ENCODE measurements at places on chromosomes 13 and 19.

DNA sequence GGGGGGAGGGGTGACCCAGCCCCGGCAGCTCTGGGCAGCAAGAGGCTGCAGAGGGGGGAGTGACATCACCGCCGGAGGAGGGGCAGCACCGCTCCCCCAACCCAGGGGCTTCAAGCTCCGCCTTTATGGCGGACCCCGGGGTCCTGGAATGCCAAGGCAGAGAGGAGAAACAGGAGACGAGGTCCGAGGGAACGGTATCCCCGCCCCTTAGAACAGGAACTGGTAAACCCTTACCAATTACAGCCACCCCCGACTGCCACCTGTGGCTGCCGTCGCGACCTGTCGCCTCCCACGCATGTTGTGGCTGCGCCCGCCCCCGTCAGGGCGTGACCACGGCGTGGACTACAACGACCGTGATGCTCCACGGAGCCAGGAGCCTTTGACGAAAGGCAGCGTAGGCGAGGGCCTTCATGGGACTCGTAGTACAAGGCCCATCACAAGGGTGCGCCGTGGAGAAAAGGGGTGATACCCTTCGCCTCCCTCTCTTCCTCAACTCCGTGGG lies 4.1 kb upstream of the KCNC3 start:
- peak; percentile 93 for DNase-seq

DNA sequence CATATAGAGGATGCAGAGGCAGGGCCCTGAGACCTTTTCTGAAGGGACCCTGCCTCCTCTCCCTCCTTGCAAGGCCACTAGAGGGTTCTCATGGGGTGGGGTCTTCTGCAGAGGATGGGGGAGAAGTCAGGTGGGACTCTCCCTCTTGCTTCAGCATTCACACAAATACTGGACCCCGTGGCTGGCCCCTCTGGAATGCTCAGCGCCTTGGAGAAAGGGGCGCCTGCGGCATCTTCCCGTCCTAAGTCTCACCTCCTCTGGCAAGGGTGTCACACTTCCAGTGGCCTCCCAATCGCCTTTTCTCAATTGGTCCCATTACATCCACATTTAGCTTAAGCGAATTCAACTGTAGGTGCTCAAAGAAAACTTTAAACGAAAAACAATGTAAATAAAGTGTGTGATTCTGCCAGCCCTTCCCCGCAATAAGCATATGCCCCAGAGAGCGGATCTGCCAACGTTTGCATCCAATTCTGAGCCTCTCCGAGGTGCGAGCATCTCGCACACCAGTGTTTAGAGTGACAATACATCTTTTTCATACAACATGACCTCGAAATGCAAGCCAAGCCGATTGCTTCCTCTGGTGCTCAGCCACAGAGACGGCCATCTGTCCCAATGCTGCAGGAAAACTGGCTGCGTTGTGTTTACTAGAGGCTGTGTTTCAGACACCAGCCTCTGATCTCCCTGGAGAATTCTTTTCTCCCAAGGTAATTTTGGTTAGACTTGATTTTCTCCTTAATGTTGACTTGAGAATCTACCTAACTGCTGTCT lies 69.1 kb upstream of the WASF3 start:
- DNase-seq, result no peak

DNA sequence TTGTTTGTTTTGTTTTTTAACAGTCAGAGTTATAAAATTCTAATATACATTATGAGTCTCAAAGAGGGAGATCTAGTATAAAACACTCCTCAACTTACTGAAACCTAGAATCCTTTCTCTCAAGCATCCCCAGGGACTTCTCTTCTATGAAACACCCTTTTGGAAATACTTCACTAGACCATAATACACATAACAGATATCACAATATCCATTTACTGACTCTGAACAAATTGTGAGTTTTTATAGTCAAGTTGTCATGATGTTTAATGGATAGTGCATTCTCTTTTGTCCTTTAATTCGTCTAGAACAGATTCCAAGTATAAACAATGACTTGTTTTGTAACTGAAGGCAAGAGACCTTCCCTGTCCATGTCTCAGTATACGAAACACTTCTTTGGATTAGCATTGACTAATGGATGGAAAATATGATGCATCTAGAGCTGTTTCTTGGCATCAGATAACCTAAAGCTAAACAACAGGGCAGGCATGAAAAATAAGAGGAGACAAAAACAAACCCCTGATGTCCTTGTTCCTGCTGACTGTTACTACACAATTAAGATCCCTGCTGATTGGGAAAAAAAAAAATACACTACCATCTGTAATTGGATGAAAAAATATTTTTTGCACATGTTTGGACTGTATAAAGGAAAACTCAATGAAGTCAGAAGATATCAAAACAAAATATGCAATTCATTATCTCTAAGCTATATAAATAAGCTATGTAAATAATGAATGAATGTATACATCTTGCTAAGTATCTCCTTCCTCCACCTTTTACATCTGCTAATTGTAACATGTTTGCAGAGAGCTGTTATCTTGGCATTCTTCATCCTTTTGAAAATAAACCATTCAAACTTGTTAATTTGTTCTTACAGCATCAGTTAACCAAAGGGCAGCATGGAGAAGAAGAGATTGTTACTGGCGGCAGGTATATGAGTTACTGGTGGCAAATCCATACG lies 214.2 kb downstream of the LACC1 start:
- no peak for DNase-seq

GRCh38 chr19:14821937-14822336 lies 13.0 kb downstream of the OR7A5 start:
- DNase-seq, result no peak

- DNase-seq, result no peak
Measured at GRCh38 chr13:54449922-54450321, 1421.3 kb downstream of the OLFM4 start.
